Sigmoid colon (tissue), 7 donors: ENCODE measurements at places on chromosomes 5 and 9.

GRCh38 chr5:171893290-171893886 lies 107.8 kb downstream of the SMIM23 start:
- no peak for DNase-seq

DNA sequence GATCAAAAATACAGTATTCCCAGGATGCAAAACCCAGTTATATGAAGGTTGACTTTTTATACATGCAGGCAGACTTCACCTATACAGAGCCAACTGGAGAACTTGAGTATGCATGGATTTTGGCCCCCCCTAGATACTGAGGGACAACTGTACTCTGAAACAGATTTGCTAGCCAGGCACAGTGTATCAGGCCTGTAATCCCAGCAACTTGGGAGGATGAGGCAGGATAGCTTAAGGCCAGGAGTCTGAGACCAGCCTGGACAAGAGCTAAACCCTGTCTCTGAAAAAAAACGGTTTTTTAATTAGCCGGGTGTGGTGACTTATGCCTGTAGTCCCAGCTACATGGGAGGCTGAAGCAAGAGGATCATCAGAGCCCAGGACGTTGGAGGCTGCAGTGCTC lies 21.9 kb downstream of the PTBP3 start:
- DNase-seq, result no peak

- DNase-seq, result no peak
Measured at GRCh38 chr5:150300496-150301169, 2.1 kb downstream of the ARSI start.

DNA sequence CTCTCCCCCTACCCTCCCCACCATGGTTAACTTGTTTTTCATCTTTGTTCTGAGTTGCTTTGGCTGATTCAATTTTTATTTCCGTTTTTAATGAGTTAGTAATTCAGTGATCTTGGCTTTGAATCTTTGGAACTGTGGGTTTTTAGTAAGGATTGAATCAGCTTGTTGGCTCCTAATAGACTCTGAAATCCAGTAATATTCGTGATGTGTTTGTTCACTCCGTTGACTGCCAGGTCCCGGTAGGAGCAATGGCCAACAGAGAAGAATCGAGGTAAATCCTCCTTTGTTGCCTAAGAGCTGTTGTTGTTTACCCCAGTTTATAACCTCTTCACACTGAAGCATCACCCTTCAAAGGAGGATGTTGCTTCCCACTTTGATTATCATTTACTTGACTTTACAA lies 92.7 kb downstream of the PCSK1 start:
- DNase-seq, result no peak

DNA sequence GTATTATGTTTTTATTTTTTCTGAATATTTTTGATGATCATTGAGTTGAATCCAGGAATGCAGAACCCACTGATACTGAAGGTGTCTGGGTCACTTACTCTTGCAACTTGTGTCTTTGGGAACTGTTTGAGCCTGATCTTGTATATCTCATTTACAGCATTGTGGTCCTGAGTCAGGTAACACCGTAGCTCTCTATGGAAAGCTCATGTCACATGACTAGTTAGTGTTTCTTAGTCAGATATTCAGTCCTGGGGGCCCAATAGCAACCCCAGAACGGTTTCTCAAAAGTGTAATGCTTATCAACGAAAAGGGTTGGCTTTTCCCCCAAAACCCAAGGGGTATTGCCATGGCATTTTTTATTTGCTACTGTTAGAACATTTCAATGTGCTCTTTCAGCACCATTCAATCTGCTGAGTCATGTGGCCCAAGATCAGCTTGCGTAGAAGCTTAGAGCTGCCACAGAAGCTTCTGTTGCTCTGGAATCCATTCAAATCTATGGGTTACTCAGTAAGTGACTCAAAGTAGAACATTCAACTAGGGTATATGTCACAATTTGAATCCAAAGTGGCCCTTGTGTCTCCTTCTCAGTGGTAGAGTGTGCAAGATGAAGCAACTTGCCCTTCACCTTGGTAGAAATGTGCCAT lies 12.1 kb upstream of the PTAR1 start:
- no peak for DNase-seq

DNA sequence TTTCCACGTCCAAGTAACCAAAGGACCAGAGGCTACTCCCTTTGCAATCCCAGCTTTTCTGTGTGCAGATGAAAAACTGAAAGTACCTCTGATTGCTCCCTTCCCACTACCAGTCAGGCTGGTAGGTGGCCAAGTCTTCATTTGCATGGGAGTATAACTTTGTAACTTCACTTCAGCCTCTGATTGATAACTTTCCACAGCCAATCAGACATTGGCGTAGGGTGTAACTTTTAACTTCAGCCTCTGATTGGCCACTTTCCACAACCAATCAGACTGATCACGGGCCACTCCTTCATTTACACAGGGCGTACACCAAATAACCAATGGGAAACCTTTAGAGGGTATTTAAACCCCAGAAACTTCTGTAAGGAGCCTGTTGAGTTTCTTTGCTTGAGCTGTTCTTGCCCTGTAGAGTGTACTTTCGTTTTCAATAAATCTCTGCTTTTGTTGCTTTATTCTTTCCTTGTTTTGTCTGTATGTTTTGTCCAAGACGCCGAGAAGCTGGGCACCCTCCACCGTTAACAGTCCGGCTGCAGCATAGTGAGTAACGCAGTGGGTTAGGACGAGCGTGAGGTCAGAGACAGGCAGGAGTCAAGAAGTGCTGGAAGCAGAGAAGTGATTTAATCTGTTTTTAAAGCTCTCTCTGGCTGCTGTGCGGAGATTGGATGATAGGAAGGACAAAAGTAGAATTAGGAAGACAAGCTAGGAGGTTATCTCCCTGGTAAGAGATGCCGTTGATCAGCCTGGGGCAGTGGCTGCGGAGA lies 3.5 kb upstream of the EXOSC2 start:
- DNase-seq, result peak; percentile 91

GRCh38 chr5:64108674-64109073 lies 57.0 kb upstream of the RNF180 start:
- no peak for DNase-seq

- DNase-seq, result no peak
Measured at GRCh38 chr9:82565188-82565969, 497.6 kb downstream of the RASEF start.

DNA sequence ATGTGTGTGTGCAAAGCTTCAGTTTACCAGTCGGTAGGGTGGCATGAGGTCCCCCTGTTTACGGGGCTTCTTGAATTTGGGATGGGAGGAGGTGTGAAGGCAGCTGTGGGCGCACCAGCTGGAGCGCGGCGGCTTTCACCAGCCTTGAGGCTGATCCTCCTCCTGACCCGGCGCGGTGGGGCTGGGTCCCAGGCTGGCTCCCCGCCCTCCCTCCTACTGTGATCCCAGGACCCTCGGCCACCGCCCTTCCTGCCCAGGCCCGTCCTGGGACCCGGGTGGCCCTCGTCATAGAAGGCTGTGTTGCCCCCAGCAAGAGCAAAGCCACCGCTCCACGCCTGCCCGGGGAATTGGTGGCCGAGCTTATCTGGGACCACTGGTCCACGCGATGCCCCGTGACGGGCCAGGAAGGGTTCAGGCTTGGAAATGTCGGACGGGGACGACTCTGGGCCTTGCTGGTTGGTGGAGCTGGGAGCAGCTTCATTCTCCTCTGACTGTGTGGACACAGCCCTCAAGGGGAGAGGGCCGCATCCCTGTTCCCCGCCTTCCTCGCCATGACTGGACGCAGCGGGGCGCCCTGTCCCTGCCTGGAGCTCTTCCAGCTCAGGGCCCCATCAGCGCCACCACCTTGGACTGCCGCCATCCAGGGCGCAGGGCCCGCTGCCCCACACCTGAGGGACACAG lies 271.1 kb upstream of the IRX1 start:
- DNase-seq, result peak; percentile 48

GRCh38 chr5:112576298-112576925 lies 157.3 kb upstream of the EPB41L4A start:
- no peak for DNase-seq

GRCh38 chr9:86413971-86414880 lies 60.0 kb upstream of the TUT7 start:
- no peak for DNase-seq
